ENCODE measurements at places on chromosomes 12 and 14. TPM values are rescaled to one million over a fixed set of nuclear protein-coding genes. Genes with fewer than 3 reads are reported as not detected.

DNA sequence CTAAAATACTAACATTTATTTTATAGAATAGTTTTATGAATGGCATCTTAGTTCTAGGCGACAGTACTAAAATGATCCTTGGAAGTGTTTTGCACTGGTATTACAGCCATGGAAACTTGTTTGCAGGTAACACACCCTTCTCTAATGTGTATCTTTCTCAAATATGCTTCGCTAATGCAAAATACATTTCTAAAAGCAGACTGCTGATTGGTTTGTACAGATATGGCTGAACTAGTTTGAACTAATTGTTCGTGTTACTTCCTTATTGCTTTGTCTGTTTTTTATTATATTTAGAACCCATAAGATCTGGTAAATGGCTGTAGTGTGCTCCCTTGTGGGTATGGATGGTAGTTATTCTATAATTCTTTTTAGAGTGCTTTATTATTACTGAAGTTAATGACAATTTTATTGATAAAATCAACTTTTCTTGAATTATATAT is 53.0 kb downstream of the ATF7IP start:
- no peak for DNase-seq

DNA sequence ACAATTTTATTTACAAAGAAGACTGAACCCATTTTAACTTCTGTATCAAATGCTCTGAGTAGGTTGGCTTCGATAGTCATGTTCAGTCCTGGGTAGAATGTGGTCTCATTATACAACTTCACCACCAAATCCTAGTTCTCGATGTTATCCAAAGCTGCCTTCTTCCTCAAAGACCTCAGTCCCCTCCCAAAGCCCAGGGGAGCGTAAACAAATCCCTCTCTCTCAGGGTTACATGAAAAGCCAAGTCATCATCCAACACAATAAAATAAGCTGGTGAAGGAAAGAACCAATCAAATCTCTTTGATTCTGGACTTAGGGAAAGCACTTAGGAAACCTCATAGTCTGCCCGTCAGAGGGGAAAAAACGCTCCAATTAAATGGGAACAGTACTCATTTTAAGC is 9.1 kb downstream of the PTCSC3 start:
- no peak for DNase-seq

ANO4 gene
- 7.5 TPM for polyA plus RNA-seq

DNA sequence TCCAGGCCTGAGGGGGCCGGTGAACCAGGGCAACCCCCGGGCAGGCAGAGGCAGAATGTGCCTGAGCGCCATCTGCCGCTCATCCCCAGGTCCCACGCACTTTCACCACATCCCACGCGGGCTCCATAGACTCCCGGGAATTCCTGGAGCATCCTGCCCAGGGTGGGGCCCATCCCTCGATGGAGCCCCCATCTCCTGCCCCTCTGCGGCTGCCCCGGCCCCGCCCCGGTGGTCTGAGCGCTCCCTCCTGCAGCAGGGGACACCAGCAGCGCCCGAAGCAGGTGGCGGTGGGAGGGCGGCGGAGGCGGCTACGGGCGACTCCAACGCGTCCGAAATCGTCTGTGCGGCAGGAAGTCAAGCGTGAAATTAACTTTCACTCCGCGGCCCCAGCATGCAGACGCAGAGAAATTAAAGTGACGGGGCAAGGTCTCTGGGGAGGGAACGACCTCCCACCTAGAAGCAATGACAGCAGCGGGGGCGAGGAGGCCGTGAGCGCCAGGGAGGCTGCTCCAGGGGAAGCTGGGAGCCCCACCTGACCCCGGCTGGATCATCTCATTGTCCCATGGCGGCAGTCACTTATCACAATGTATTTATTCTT is 122.2 kb downstream of the NCOR2 start:
- no peak for DNase-seq

- no peak for DNase-seq
These were observed 70.1 kb upstream of the CRY1 start for GRCh38 chr12:107163413-107163812.

DNA sequence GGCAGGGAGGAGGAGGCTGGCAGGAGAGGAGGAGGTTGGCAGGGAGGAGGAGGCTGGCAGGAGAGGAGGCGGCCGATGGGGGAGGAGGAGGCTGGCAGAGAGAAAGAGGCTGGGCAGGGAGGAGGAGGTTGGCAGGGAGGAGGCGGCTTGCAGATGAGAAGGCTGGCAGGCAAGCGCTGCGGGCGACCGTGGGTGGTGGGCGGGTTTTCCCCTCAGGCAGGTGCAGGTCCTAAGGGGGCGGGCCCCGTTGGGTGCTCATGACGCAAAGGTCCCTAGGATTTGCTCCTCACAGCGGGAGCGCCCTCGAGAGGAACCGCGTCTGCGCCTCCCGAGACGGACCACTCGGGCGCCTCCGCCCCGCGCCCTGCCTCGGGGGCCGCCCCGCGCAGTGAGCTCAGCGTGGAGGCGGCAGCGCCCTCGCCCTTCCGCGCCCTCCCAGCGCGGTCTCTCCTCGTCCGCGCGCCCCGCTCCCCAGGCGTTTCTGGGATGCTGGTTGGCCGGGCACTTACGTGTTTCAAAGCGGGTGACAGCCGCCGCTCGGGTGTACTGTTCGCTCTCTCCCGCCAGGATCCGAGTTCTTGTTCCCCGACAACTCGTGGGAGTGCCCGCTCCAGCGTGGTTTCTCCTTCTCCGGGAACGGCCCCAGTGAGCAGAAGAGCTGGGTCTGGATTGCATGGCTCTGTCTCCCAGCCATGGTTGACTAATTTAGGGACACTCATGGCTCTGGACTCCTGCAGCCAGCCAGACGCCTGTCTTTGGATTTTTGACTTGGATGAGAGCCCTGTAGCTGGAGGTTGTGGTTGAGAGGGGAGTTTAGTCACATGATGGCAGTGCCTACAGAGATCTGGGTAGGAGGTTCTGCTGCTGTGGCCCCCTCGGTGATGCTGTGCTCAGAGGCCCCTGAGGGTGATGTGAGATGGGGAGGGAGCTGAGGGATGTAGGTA is 64.1 kb upstream of the PPP4R3A start:
- no peak for DNase-seq

FBLN5 gene
- polyA plus RNA-seq, result 116 TPM

GRCh38 chr12:131116468-131117117 is 162.9 kb downstream of the ADGRD1 start:
- no peak for DNase-seq

DNA sequence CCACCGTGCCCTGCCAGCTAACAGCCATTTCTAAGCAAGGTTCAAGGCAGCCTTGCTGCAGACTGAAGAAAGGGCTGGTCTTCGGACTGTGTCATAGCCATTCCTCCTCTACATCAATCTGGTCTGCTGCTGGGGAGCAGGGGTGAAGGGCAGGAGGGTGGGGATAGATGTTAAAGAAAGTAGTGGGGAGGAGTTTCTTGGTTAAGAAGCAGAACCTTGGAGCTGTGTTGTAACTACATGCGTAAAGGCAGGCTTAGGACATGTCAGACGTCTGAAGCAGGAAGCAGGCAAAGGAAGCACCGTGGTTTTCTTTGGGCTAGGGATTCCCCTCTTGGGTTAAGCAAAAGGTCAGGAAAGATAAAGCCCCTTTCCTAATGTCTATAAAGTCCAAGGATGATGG is 18.1 kb upstream of the NEK9 start:
- DNase-seq, result no peak

GRCh38 chr14:66649498-66649897 is 141.6 kb downstream of the GPHN start:
- no peak for DNase-seq

DNA sequence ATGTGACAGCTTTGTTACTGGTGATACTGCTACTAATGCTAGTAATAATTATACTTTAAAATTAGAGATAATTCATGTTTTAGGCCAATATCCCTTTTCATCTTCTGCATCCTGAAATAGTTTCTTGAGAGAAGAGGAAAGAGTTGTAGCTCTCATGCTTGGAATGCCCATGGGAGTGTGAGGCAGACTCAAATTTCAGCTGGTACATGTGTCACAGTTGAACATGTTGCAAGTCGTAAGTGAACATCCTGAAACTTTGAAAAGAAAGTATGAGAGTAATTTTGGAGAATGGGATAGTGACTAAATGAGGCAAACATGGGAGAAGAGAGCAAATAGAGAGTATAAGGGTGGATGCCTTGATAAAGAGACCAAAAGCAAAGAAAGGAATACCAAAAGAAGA is 168.0 kb downstream of the TMTC3 start:
- DNase-seq, result no peak

SERPINA12 gene
- polyA plus RNA-seq, result not detected

DNA sequence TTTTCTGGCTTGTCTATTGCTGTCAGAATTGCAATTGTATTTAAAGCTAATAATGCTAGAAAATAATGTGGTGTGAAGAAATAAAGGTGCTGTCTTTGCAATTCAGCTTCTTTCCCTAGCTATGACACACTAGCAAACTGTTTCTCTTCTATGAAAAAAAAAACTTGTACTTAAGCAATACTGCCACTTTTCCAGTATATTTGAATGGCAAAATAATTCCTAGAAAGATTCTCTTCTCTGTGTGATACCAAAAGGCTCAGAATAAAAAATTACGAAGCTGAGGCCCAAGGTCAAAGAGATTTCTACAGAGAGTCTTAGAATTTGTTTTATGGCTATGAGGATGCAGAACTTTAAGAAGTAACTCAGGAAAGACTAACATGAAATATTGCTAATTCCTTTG is 235.5 kb downstream of the ADAMTS20 start:
- DNase-seq, result no peak

All from AG04450 (cell line).